ENCODE measurements at places on chromosomes 2 and 18.

DNA sequence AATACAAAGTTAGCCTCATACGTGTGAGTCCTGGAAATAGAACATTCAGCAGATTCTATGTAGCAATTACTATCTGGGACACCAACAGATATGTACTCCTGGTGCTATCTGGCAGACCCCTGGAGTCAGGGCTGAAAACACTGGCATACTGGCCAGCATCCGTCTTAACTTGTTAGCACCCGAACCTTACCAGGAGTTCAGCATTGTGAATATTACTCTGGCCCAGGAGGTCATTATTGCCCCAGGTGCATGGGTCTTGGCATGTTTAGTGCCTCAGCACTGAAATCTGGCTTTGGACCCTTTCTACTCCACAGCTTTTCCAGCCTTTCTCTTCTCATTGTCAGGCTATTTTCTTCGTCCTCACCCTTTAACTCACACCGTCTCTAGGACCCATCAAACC is 11.9 kb upstream of the NDUFV2 start:
- DNase-seq = no peak

GRCh38 chr18:7980656-7981055 is 413.5 kb downstream of the PTPRM start:
- no peak for DNase-seq

GRCh38 chr2:177225965-177226360 is 13.4 kb downstream of the HNRNPA3 start:
- DNase-seq = no peak

GRCh38 chr2:103386872-103387271 is 625.0 kb downstream of the TMEM182 start:
- no peak for DNase-seq

- DNase-seq = no peak
Measured at GRCh38 chr2:153715218-153715850, 156.4 kb upstream of the GALNT13 start.

GRCh38 chr2:122851161-122851560 is 1095.7 kb downstream of the TSN start:
- DNase-seq = no peak

- no peak for DNase-seq
Measured at GRCh38 chr2:165621086-165621560, 151.6 kb downstream of the CSRNP3 start.

DNA sequence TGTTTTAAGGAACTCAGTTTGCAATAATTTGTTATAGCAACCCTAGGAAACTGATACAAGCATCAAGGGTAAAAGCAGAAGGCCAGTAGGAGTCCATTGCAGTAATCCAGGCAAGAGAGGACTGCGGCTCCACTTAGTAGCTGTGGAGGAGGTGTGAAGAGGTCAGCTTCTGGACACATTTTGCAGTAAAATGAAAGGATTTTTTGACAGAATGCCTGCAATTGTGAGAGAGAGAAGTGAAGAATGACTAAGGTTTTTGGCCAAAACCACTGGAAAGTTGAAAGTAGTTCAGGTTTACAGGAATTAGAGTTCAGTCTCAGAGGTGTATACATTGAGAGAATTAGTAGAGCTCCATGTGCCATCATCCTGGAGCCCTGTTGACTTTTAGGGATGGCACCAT is 129.5 kb downstream of the RHBDD1 start:
- no peak for DNase-seq

- DNase-seq = no peak
Measured at GRCh38 chr18:55250768-55251173, 291.5 kb upstream of the CCDC68 start.

- no peak for DNase-seq
Measured at GRCh38 chr2:96954011-96954846, 32.2 kb downstream of the FAM178B start.

- DNase-seq = no peak
Measured at GRCh38 chr2:150552041-150552820, 64.8 kb upstream of the RND3 start.

Measured in GM04504 (cell line).